ENCODE measurements at places on chromosomes 2 and 18.

DNA sequence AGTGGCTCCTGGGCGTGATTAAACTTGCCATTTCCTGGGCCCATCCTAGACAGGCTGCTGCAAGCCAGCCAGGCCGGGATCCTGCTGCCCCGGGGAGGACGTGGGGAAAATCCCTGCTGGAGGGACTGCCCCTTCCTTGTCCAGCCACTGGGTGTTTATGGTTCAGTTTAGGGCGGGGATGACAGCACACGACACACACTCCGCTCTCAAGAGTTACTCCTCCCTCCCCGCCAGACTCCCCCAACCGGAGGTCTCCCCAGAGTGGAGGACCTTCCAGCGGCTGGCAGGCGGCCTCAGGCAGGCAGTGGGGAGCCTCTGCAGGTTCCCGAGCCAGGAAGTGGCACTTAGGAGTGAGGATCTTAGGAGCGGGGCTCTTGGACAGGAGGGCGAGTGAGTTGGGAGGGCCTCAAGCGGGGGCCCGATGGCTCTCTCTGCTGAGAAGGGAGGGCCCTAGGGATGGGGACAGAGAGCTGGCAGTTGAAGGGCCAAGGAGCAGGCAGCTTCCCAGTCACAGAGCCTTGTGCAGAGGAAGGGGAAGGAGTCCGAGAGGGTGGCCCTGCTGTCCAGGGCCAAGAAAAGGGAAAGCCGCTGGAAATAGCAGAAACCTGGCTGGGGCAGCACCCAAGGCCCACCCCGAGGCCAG, 5.7 kb upstream of the GPR35 start:
- no peak for DNase-seq

DNA sequence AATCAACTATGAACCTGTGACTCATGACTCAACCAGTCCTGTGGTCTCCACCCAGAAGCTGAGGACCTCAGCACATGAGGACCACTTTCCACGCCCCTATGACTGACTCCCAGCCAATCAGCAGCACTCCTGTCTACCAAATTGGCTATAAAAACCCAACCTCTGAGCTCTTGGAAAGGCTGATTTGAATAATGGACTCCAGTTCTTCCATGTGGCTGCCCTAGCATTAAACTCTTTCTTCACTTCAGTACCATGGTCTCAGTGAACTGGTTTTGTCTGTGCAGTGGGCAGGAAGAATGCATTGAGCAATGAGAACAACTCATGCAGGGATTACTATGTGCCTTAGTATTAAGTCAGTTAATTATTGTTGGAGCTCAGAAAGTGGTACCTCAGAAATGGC, 78.3 kb downstream of the CMPK2 start:
- DNase-seq: no peak

DNA sequence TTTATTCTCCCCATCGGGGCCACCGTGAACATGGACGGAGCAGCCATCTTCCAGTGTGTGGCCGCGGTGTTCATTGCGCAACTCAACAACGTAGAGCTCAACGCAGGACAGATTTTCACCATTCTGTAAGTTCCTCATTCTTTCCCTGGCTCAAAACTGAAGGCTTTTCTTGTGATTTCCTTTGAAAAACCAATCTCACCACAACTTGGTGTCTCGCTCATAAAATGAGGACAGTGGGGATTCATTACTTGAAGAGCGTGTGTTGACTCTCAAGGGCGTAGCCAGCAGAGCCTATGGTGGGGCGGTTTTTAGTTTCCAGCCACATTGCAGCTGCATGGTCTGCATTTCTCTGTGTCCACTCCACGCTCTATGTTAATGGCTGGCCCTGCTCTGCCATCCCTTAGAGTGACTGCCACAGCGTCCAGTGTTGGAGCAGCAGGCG, 29.0 kb downstream of the SLC1A4 start:
- DNase-seq: no peak

- peak; percentile 26 for DNase-seq
Measured at GRCh38 chr2:84861539-84861938, 19.3 kb downstream of the TRABD2A start.

DNA sequence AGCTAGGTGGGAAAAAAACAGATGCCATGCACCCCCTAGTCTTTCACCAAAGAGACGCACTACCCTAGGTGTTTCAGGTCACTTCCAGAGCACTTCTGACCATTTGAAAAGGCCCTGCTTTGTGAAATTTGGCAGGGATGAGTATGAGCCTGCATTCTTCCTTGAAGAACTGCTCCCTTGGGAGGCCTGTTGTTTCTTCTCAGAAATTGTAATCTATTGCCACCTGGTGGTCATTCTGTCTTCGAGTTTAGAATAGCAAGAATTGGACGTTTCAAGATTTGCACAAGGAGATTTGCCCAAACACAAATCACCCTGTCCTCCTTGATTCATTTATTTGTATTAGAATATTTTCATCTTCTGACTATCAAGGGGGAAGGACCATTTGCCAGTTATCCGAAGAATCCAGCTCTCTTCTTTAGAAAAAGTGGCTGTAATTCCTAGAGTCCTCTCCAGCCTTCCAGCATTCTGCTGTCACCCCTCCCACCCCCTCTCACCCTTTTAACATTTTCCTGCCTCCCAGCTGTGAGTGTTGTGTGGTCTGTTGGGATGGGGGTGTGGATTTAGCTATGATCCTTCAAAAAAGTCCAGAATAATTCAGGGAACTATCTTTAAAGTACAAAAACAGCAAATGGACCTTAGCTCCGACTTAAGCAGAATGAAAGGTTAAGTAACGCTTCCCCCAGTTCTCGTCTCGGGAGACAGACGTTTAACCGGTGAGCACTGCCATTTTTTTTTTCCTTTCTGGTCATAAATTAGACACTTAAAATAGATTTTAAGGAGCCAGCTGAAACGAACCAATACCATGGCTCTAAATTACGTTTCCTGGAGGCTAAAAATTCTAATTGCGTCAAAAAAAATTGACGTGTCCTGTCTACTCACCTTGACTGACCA, 3.7 kb upstream of the GAD1 start:
- DNase-seq: peak; percentile 77

DNA sequence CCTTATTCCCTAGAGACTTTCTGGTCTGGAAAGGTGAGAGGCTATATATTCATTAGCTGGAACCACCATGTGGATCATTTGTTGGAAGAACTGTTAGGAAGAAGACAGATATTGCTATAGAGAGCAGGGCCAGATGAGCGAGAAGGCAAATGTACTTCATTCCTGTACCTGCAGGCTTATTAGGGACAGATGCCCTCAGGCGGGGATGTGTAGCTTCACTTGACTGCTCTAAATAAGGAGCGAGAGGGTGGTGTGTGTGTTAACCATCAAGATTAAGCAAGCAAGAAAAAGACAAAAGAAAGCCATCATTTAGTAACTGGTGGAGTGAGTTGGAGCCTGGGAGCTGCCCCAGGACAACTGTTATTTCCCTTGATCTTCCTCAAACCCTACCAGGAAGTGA, 36.4 kb downstream of the NEDD4L start:
- DNase-seq: no peak

DNA sequence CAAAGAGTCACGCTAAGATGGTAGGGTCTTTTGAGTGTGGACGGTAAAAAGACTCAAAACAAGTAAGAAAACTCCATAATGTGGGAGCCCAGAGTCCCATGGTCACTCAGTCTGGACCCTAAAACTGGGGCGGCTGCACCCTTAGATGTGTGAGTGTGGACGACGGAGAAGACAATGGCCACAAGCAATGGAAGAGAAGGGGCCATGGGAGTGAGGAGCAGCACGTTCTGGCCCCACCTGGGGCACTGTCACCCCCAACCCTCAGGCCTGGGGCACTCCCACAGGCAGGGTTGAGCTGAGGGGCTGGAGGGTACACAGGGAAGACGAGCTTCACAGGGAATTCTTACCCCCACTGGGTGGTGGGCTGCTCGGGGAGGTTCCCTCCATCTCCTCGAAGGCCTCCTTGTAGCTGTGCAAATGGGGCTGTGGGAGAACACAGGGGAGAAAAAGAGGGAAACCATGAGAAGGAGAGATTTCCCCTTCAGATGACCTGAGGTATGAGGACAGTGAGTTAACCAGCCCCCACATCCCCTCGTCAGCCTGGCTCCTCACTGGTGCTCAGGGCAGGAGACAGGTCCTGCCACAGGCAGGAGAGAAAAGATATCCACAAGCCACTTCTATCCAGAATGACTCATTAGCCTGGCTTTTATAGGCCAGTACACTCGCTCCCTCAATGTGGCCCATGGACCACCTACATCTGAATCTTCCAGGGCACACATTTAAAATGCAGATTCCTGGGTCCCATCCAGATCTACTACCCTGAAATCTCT, 167.9 kb downstream of the TNS1 start:
- no peak for DNase-seq

- no peak for DNase-seq
Measured at GRCh38 chr2:231546014-231546715, 15.9 kb upstream of the NMUR1 start.

GRCh38 chr2:193276069-193276468, 1081.3 kb upstream of the TMEFF2 start:
- no peak for DNase-seq

Measured in natural killer cell (primary cell).